ENCODE measurements at places on chromosomes 1 and 21.

DNA sequence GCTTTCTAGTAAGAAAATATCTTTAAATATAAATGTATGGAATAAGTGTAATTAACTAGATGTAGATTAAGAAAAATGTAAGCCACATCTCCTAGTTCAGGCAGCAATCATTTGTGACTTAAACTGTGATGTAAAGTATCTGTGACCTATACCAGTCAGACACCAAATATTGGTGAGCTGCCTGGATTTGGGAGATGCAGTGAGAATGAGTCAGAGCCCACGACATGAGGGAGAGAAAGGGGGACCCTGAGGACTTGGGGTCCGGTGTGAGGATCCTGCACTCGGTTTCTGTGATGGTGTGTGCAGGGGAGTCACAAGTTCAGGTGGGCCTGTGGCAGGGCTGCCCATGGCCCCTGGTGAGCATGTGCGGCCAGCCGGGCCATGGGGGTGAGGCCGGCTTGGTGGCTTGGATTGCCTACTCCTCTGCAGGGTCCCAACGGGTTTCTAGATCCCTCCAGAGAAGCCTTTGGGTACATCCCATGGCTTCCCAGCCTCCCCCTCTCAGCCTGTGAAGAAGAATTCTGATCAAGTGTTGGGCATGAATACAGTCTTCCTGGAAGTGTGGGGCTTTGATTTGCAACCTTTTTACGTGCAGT is 19.0 kb upstream of the ABCG1 start:
- DNase-seq, result no peak

DNA sequence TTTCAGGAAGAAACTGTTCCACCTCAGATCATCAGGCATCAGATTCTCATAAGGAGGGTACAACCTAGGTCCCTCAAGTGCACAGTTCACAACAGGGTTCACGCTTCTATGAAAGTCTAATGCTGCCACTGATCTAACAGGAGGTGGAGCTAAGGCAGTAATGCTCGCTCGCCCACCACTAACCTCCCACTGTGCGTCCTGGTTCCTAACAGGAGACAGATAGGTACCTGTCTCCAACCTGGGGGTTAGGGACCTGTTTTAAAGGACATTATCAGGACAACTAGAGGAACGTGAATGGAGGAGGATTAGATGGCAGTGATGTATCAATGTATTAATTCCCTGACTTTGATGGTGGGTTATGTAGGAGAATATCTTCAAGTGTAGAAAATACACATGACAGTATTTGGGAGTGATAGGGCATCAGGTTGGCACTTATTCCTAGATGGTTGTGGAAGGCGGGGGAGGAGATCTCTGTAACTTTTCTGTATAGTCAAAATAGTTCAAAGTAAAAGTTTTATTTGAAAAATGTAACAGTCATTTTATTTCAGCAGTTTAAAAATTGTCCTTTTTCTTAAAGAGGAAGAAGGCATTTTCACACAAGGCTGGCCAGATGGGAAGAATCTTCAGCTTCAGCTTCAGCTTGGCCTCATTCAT is 43.9 kb downstream of the DEGS1 start:
- no peak for DNase-seq

GRCh38 chr1:170539154-170539553 is 7.2 kb downstream of the GORAB start:
- DNase-seq, result no peak

DNA sequence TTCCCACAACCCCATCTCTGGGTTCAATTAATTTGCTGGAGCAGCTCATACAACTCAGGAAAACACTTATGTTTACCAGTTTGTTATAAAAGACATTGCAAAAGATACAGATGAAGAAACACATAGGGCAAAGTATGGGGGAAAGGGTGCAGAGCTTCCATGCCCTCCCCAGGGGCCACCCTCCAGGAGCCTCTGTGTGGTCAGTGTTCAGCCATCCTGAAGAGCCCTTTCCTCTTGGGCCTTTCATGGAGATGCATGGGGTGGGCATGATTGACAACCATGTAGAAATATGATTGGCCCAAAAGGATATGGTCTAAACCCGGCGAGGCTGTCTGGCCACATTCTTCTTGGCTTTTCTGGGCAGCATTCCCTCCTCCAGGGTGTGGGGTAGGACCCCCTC is 56.8 kb upstream of the PDE9A start:
- no peak for DNase-seq

GRCh38 chr1:30758785-30759380 is 1.3 kb upstream of the LAPTM5 start:
- DNase-seq, result no peak

DNA sequence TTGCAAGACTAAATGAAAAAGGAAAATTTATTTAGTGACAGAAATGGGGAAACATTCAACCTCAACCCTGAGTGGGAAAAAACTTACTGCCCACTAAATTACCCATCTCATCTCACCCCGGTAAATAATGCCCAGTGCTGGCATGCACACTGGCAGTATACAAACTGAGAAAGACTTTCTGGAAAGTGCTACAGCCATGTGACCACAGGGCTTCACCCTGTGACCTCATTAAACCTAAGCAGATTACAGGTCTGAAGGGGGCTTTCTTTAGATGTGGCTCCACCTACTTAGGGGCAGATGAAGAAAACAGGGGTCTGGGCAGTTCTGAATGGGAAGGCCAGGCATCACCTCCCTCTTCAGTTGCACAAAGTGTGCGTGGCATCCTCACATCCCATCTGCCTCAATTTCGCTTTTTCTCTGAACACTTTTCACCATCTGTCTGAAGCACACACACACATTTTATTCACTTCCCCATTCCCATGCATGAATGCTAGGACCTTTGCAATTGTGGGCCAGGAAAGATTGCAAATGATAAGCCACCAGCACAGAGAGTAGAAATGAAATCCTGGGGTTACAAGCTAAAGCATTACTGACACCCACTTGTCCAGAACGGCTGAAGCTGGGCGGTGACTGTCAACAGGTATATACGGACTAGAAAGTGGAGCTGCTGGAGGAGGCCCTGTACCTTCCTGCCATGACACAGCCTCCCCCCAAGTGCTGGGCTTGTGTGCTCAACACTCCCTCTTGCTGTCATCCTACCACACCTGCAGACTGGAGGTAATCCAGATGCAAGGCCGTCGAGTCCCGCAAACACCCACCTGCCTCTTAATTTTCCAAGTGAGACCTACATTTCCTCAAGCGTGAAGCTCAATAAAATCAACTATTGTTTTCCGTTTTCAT is 2.7 kb downstream of the NADK start:
- no peak for DNase-seq

DNA sequence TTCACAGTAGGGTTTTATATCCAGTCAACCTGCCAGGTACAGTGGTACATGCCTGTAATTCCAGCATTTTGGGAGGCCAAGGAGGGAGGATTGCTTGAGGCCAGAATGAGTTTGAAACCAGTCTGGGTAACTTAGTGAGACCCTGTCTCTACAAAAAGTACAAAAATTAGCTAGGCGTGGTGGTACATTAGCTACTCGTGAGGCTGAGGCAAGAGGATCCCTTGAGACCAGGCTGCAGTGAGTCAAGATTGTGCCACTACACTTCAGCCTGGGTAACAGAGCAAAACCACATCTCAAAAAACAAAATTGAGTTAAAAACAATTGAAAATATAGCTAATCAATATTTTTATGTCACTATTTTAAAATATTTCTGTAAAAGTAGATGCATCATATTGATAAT is 33.2 kb downstream of the DDI2 start:
- no peak for DNase-seq
